Activated CD4-positive, alpha-beta T cell treated with anti-CD3 and anti-CD28 coated beads for 24 hours (primary cell): ENCODE measurements at places on chromosomes 16 and 17.

GRCh38 chr16:58478427-58478826 lies 21.5 kb upstream of the NDRG4 start:
- no peak for DNase-seq

- no peak for DNase-seq
Measured at GRCh38 chr17:61219460-61219859, 180.2 kb upstream of the TBX2 start.

- DNase-seq: no peak
Measured at GRCh38 chr17:72244494-72244893, 123.7 kb downstream of the SOX9 start.

- DNase-seq: no peak
Measured at GRCh38 chr16:1963806-1964505, 670 bp downstream of the RPS2 start.

DNA sequence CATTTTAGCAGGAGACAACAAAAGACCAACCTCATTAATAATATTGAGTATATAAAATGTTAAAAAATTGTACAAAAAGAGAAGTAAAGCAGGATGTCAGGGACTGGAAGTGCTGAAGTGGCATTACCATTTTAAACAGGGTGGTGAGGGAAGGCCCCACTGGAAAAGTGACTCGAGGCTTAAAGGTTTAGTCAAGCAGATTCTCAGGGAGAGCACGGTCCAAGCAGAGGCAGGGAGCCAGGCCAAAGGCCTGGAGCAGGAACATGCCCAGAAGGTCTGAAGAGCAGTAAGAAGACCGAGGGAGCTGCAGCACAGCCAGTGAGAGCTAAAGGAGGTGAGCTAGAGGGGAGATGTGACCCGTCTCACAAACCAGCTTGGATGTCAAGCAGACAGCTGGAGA lies 7.6 kb downstream of the XPO6 start:
- no peak for DNase-seq

GRCh38 chr16:79997257-79997656 lies 396.7 kb upstream of the MAF start:
- DNase-seq: no peak

DNA sequence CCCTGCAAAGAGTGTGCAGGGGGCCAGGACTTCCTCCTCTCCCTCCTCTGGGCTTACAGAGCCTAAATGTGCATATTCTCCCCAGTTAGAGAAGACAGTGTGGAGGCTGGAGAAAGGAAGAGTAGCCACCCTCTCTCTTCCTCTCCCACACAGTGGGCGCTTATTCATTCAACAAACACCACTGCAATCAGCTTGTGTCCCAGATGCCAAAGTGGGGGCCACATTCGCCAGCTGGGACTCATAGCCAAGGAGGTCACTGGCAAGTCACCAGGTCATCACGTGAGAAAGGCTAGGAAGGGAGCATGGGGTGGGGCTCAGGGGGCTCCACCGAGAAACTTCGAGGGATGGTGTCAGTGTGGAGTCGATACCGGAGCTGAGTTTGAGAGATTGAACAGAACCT lies 45.0 kb upstream of the ZNF423 start:
- DNase-seq: no peak

DNA sequence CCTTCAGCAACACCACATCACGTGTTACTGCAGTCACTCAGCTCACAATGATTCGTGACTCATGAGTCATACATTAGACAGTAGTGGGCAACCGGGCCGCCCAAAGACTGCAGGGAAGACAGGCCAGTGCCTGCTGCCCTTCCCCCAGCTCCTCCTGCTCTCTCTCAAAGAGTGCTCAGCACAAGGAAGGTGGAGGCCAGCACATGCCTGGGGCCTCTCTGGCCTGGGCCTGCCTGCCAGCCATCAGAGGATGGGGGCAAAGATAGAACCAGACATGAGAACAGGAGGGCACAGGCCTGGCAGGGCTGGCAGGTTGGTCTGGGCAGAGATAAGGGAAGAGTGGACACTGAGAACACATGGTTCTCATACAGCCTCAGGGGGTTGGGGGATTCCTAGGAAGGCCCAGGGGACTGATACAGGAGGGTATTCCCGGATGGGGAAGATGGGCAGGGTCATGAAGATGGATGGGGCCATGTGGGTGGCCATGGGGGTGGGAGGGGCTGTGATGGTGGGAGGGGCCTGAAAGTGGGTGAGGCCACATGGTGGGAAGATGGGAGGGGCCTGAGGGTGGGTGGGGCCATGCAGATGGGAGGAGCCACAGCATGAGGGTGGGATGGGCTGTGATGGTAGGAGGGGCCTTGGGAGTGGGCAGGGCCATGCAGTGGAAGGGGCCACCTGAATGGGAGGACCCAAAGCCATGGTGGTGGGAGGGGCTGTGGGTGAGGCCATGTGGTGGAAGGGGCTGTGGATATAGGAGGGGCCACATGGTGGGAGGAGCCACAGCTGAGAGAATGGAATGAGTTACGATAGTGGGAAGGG lies 29.0 kb downstream of the KATNB1 start:
- no peak for DNase-seq

GRCh38 chr16:30352488-30353401 lies 2.4 kb downstream of the CD2BP2 start:
- DNase-seq: no peak

DNA sequence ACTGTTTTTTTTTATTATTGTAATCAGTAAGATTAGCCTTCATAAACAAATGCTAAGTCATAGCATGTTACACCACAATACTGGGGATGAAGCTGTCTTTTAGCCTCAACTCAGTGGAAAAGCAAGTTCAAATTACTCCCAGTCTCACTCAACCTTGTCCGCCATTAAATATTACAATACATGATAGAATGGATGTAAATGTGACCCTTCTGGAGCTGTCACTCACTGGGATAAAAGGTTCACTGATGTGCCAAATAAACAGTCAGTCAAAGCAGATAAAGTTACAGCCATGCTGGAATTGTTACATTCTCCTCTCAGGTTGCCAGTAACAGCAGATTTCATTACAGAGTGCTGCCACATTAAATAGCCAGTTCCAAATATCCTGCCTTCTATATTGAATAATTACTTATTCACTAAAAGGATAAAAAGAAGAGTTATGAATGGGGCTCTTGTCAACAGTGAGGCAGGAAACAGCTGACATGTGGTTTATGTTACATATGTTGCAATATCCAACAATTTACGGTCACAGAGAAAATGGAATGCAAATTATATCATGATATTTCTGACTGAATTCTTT lies 53.4 kb downstream of the BRIP1 start:
- DNase-seq: no peak

DNA sequence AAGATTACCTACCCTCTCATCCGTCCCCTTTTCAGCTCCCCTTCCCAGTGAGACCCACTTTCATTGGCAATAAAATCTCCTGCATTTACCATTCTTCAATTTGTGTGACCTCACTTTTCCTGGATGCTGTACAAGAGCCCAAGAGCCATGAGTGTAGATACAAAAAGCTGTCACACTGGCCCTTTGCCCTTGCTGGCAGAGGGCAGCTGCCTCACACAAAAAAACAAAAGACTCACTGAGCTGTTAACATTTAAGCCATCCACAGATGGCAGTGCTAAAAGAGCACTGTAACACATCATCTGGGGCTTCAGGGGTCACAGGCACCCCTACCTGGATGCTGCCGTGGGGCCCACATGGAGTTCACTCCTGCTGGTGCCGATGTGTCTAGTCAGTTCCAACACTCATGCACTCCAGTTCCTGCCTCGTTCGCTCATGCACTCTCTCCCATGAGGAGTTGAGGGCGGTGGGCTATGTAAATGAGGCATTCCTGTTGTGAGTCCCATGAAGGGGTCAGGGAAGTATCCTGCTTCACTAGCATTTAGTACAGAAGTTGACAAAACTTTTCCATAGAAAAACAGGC lies 123.1 kb downstream of the CA10 start:
- no peak for DNase-seq

DNA sequence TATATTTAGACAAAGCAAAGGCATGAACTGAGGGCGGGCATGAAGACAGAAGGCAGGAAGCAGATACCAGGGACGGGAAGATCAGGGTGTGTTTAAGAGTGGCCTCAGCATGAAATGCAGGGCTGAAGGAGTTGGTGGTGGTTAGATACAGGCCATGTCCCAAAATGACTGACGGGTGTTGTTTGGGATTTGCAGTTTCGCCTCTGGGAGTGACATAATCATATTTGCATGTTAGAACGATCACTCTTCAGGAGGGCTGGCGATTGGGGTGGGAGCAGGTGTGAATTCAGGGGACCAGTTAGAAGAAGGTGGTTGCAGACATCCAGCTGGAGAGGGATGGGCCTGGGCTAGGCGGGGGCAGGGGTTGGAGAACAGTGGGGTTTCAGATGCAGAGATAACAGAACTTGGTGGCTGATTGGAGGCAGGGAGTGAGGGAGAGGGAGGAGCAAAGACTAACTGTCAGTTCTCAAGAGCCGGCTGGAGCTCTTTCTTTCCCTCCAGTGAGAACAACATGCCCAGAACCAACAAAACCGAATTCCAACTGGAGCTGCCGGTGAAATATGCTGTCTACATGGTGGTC lies 27.2 kb upstream of the ITGAX start:
- DNase-seq: no peak

- DNase-seq: no peak
Measured at GRCh38 chr17:9104370-9105041, 83.2 kb downstream of the NTN1 start.

DNA sequence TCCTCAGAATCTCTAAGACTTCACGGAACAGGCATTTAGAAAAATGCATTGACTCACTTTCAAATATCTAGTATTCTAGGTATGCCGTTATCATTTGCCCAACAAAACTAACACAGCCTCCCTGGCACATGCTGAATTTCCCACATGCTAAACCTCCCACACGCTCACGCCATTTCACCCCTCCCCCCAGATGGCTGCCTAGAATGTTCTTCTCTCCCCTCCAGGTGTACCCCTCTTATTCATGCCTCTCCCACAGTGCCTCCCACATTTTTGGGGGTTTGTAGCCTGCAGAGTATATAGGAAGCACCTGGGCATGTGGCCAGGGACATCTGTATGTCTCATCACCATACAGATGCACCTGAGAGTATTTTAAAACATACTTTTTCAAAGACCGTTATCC lies 38.2 kb upstream of the ICAM2 start:
- DNase-seq: no peak

GRCh38 chr16:19245326-19245925 lies 40.1 kb upstream of the CLEC19A start:
- DNase-seq: no peak

DNA sequence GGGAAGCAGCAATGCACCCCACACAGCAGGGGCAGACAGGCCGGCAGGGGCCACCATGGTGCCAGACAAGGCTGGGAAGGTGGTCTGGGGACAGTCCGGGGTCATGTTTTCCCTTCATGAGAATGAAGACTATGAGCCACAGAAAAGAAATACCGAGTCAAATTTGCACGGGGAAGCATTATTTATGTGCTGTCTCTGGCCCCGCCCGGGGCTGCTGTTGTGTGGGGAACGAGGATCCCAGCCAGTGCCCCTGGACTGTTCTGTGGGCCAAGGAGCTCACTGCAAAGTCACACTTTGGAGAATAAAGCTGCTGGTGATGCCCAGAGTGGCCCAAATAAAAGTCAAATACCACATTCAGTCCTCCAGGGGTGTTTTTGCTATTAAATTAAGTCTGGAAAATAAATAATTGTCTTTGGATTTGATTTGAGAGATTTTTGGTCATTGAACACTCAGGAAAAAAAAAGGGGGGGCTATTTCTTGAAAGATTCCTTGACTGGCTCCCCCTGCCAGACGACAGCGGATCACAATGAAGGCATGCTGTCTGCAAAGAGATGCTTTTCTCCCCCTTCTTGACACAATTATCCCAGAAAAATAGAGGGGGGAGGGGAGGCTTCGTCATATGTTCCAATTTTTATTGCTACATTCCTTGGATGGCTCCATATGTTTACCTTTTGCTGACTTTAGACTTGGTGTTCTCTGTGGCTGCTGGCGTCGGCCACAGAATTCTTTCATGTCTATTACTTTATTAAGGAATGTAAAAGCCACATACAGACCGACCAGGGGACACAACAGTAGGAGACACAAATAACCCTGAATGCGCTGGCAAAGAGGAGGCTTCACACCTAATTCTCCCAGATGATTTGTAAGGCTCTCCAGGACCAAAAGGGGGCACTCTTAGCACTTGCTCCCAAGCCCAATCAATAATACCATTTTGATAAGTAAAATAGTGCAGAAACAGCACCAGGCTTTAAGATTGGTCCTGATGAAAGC lies 27.1 kb upstream of the ANKFN1 start:
- no peak for DNase-seq

GRCh38 chr16:74020095-74020670 lies 276.4 kb upstream of the PSMD7 start:
- no peak for DNase-seq

DNA sequence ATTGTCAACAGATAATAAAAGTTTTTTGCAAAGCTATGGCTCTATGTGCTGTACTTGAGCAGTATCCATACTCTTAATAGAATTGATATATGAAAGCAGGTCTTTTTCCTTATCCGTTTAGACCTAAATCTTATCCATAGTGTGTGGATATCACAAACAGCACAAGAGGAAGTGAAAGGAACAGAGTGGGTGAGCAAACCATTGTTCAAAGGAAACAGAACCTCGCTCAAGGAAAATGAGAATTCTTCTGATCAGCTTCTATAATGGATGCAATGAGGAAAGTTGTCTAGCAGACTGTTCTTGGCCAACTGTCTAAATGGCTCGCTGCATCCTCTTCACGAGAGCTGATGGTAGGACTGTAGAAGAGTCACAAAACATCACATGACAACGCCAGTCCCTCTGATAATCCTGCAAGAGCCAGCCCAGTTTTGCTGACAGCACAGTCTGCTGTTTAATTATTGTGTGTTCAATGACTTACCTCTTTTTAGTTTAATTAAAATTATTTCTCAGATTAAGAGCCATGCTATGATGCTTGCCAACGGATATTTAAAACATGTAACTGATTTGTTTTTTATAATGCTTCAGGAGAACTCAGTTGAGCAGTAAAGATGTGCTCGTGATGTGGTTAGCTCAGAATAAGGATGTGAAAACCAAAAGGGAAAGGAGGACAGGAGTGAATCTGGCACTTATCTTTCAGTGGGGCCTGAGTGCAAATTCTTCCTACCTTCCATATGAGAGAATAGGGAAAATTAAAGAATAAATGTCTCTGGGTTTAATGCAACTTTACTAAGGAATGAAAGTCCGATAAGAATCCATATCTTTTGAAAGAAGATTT lies 38.5 kb downstream of the WWOX start:
- no peak for DNase-seq

DNA sequence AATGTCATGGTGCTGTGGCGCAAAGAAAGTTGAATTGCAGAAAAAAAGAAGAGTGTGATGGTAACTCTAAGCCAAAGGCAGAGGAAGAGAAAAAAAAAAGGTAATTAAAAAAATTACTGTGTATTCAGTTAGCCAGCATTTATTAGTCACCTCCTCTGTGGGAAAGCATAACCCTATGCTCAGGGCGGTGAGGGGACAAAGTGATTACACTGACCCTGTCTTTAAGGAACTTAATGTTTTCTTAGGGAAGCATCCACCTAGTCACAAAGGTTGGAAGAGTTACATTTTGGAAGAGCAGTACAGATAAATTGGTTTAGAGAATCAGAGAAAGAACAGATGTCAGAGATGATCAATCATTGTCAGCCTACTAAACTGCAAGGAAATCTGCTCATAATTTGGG lies 410.3 kb downstream of the CDH11 start:
- no peak for DNase-seq

- no peak for DNase-seq
Measured at GRCh38 chr16:50847166-50847565, 105.3 kb downstream of the CYLD start.

GRCh38 chr17:16537130-16537458 lies 31.9 kb downstream of the ZNF287 start:
- DNase-seq: no peak
